Effector memory CD4-positive, alpha-beta T cell (primary cell): ENCODE measurements at places on chromosomes 11 and 22.

GRCh38 chr11:103928040-103928801 lies 108.2 kb upstream of the DDI1 start:
- DNase-seq = no peak

DNA sequence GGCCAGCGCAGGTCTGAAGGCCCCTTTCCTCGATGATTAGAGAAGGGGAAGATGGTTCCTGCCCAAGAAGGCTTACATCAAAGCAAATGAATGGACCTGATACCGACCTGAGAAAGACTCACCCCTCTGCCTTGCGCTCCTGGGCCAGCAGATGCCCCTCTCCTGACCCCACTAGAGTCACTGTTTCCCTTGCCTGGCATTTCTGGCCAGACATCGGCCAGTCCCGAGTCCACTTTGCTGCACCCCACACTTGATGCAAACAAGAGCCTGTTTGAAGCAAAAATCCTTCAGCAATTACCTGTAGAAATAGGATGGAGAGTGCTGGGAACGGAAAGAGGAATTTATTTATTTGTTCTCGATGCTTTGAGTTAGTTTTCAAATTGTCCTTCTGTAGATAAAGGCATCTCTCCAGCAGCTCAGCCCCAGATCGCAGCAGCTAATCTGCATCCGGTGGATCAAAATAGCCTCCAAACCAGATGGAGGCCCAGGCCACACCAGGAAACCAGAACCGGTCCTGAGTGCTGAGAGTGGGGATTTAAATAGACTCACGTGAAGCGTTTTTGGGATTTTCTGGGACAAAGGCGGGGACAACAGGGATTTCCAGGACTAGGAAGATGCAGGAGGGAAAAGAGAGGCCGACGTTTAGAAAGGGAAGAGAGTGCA lies 148.6 kb downstream of the TRIM29 start:
- DNase-seq = no peak

- DNase-seq = no peak
These were observed 31.5 kb upstream of the TSPAN18 start for GRCh38 chr11:44695169-44695833.

DNA sequence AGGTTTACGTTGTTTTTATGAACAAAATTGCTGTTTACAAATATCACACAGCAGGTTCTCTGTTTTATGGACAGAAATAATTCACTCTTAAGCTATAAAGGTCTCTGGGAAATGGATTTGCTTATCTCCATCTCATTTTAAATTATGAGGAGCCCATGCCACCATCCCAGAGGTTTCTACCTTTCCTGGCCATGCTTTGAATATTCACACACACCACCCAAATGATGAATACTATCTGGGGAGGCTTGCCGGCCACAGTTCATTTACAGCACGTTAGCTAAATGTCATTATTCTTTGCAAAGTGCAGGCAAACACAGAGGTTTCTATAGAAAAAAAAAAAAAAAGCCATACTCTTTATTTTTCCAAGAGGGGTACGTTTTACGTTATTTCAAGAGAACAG lies 1446.7 kb downstream of the FAM181B start:
- no peak for DNase-seq

GRCh38 chr11:104130161-104130560 lies 33.8 kb downstream of the PDGFD start:
- no peak for DNase-seq

DNA sequence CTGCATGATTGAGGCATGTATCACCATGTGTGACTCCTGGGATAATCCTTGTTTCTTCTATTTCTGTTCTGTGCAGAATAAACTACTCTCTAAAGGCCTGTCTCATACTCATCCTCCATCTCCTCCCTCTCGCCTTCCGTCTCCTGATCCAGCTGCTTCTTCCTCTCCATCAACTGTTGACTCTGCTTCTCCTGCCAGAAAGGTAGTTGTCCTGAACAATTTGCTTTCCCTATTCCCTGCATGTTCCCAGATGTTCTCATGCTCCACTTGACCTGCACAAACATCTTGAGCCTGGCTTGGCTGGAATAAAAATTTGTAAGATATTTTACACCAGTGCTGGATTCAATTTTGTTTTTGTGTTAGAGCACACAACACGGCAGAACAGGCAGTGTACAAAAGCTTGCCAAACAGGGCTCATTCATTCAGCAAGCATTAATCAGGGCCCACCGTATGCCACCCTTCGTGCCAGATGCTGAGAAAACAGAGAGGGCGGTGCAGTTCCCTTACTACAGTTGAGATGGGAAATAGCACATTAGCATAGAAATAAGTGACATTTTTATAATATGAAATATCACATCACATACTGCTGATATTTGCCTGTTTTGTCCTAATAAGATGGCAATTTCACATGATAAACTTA lies 133.3 kb upstream of the PARVA start:
- DNase-seq = no peak

GRCh38 chr11:27875831-27876775 lies 175.8 kb upstream of the BDNF start:
- no peak for DNase-seq

DNA sequence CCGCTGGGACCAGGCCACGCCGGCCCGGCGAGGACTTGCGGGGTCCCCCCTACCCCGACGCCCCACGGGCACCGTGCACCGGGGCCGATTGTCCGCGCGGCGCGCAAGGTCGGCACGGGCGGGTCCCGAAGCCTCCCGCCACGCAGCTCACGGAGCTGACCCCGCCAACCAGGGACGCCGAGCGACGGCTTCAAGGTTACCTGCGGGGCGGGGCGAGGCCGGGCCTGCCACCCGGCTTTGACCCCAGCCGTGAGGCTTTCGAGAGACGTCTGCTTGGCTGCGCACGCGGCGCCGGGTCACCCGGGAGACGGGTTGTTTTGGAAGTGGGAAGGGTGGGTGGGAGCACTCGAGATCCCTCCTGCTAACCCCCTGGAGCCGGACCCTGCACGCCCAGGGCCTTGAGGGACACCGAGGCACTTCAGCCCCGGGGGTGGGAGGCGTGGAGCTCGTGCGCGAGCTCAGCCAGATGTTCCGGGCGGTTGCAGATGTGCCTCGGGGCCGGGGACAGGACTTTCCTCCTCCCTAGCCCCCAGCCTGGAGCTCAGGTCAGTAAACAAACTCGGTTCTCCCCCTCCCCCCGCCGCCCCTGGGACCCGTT lies 3.2 kb upstream of the WNT11 start:
- DNase-seq = no peak

DNA sequence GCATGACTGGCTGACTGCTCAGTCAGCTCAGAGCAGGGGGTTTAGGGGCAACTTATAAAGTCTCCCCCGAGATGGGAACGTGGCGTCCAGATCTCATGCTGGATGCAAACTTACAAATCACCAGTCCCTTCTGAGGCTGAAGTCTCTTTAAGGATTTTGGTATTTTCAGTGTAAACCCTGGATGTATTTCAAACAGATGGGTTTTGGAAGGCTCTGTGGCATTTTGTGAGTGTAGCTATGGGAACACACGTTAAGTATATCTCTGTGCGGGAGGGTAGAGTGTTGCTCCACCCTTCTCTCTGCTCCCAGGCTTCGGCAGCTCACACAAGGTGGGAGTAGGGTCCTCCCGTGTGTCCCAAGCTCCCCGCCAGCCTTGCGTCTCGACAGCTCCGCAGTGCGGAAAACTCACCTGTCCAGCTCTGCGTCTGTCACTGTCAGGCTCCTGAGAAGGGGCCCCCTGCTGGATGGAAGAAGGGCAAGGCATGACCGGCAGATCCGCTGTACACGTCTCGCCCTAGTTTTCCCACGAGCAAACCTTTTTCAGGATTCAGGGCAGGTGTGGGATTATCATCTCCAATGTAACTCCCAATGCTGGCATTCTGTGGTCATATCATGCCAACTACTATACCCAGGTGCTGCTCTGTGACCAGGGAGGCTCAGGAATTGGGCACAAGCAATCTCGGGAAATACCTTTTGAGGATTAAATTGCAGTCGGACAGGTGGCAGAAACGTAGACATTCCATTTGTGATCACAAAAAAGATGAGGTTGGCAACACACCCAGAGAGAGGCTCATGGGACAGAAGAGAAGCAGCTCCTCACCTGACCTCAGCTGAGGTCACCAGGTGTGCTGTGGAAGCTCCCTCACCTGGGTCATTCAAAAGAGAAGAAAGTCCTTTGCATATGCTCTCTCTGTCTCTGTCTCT lies 313.9 kb upstream of the B3GAT1 start:
- no peak for DNase-seq

DNA sequence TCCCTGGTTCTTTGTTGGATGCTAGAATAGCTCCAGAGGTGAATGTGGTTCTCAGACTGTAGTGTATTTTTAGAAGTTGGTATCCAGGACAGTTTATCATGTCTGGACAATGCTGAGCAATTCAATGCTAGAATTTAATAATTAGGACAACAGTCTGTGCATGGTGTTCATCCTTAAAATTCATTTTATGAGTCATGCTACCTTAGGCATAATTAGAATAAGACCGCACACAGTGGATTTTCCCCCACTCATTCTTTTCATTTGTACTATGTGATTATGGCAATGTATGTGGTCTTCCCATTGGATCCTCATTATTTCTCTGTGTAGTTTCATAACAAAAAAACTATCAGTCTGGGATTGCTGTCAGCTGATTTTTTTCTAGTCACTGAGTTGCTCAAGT lies 196.7 kb downstream of the ARHGAP42 start:
- DNase-seq = no peak

DNA sequence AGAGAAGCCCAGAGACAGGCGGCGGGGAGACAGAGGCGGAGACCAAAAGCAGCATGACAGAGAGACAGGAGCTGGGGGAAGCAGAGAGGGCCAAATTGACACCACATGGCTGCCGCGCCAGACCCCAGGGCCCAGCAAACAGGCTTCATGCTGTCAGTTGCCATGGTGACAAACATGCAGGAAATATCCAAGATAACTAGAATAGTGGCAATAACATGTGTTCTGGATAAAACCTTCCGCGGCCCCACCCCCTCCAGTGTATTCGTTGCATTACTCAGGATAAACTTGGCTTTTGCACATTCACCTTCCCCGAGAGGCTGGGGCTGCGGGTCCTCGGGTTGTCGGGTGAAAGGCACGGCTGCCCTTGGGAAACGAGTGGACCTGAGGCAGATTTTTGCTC lies 49.9 kb upstream of the CDON start:
- no peak for DNase-seq

DNA sequence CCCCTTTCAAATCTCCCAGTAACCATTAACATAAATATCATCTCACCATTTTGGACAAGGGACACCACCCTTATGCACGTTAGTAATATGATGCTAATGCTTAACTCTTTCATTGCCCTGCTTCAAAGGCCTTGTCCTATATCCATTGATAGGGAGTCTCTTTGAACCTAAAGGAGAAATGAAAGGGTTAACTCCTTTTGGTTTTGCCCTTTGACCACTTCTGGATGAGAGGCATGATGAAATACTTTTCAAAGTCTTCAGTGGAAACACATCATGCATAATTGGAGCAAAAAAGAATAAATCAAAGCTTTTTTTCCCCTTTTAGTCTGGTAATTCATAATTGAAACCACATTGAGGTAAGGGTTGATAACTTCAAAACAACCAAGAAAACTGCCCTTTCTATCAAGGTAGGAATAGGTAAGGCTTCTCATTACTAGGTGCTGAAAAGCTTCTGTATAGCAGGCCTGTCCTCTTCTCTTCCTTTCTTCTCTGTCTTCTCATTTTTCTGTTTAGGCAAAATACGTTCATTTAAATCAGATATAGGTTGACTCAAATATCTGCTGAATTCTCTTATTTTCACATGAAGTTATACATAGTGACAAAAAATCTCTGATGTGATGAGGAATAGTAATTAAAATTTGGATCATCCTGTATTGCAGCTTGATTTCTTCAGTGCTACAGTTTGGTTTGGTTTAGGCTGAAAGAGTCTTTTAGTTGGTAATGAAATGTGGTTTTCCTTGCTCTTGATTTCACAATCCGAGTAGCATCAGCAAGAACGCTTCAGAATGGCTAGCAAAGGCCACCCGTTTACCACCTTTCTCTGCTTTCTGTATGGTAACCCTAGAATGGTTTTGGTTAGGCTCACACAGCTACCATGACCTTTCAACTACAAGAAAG lies 94.8 kb downstream of the EXT2 start:
- DNase-seq = no peak

DNA sequence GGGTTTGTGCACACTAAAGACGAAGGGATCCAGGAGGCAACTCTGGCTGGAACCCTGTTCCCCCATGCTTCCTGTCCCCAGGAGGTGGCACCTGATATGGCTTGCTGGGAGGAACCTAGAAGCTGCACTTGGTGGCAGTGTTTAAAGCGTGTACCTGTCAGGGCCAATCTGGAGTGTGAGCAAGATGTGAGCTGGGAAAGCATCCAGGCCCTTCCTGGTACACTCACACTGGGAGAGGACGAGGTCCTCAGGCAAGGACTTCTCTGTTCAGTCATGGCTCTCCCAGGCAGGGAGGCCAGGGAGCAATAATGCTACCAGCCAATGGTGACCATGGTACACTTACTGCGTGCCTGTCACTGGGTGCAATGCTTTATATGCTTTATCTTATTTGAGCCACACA lies 130.7 kb upstream of the NECTIN1 start:
- DNase-seq = no peak

DNA sequence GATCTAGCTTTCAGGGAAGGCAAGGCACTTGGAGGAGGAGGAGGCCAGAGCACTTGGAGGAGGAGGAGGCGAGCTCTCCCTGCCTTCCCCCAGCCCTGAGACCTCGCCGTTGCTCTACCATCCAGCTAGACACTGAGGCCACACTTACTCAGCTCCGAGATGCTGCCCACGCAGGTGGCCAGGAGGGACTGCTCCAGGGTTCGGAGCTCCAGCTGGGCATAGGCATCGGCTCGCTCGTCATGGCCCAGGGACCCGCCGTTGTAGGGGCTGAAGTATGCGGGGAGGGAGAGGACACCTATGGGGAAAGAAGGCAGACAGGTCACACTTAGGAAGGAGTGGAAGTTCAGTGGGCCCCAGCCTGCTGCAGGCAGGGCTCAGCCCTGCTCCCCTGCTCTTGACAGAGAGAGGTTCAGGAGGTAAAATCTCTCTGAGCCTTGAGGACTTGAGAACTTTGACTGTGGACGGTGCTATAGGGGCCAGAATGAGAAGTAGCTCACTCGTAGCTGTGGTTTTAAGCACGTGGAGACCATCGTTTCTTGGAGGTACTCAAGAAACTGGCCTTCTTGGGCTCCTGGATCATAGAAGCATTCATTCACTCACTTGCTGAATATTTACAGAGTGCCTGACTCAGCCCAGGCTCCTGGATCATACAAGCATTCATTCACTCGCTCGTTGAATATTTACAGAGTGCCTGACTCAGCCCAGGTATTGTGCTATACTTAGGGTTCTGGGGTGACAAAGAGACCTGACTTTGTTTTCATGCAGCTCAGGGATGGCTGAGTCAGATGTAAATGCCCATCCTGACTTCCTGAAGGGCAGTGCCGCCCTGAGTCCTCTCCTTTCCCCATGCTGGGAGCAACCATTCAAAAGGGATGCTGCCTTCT lies 99.2 kb downstream of the NAT10 start:
- DNase-seq = no peak

DNA sequence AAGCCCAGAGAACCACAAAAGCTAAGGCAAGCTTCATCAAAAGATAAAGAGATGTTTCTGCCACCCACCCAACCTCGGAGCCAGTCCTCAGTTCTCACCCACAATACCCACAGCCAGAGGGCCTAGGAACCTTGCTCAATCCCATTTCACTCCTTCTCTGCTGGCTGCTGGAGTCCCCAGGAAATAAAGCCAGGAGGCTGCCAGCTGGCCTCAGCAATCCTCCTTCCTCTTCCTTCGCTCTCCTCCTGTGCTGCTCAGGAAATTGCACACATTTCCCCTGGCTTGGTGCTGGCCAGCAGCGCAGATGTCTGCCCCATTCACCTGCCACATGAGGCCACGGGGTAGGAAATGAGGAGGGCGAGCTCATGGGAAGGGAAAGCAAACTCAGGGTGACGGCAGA lies 91.8 kb upstream of the LDLRAD3 start:
- DNase-seq = no peak

GRCh38 chr11:129155745-129156144 lies 36.4 kb downstream of the ARHGAP32 start:
- DNase-seq = no peak

- no peak for DNase-seq
These were observed 75.4 kb downstream of the SWAP70 start for GRCh38 chr11:9739123-9739900.
